Right forelimb (tissue), 1 donor: ENCODE measurements at places on chromosomes 4 and X.

GRCh38 chr4:184282895-184283654, 65.4 kb upstream of the ENPP6 start:
- DNase-seq, result no peak

GRCh38 chr4:38861791-38862190, 5.2 kb upstream of the TLR6 start:
- DNase-seq, result no peak

GRCh38 chrX:18041656-18042055, 179.0 kb downstream of the BEND2 start:
- no peak for DNase-seq

GRCh38 chr4:6110681-6111353, 89.5 kb downstream of the JAKMIP1 start:
- peak; percentile 28 for DNase-seq

GRCh38 chr4:16092682-16093319, 9.0 kb upstream of the PROM1 start:
- no peak for DNase-seq

GRCh38 chr4:156619154-156619934, 352.3 kb downstream of the PDGFC start:
- no peak for DNase-seq
